SJCRH30 (cell line): ENCODE measurements at places on chromosomes 16 and 17. TPM values are rescaled to one million over a fixed set of nuclear protein-coding genes. Genes with fewer than 3 reads are reported as not detected.

DNA sequence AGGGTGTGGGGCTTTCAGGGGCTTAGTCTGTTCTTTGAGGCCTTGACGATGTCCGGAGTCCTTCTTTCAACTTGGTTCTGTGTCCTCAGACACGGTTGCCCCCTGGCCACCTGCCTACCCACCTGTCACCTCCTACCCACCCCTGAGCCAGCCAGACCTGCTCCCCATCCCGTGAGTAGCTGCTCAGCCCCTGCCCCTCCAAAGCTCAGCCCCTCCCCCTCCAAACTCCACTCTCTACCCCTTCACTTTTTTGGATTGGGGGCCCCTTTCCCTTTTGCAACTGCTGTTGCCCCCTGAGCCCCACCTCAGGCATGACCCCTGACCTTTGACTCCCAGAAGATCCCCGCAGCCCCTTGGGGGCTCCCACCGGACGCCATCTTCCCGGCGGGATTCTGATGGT, 1.2 kb downstream of the LAT start:
- DNase-seq, result no peak

DNA sequence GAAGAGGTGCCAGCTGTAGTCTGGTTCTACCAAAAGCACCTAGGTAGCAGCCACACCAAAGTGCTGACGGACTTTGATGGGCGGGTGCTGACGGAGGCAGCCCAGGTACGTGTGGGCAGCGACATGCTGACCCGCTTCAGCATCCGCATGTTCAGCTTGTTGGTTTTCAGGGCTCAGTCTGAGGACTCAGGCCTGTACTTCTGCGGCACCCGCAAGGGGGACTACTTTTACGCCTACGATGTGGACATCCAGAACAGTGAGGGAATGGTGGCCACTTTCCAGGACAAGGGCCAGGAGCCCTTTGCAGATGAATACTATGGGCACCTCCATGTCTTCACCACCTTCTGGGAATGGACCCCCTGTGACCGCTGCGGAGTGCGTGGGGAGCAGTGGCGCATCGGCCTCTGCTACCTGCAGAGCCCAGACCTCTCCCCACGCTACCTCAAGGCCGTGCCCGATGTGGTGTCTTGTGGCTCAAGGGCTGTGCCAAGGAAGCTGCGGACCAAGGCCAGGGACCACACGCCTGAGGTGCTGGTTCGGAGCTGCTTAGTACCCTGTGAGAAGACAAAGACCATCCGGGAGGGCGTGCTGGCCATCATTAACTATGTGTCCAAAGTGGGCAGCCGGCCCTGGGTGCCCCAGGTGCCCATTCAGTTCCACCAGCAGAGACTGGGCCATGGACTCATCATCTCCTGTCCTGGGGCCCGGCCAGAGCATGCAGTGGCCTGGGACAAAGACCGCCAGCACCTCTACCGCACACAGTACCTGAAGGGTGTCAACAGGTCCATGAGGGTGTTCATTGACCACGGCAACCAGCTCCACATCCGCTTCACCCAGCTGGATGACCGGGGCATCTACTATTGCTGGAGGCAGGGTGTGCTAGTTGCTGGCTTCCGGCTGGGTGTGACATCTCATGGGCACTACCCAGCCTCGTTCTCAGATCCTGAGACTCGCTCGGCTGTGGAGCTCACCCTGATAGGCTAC, 5.0 kb upstream of the EFTUD2 start:
- no peak for DNase-seq

DNA sequence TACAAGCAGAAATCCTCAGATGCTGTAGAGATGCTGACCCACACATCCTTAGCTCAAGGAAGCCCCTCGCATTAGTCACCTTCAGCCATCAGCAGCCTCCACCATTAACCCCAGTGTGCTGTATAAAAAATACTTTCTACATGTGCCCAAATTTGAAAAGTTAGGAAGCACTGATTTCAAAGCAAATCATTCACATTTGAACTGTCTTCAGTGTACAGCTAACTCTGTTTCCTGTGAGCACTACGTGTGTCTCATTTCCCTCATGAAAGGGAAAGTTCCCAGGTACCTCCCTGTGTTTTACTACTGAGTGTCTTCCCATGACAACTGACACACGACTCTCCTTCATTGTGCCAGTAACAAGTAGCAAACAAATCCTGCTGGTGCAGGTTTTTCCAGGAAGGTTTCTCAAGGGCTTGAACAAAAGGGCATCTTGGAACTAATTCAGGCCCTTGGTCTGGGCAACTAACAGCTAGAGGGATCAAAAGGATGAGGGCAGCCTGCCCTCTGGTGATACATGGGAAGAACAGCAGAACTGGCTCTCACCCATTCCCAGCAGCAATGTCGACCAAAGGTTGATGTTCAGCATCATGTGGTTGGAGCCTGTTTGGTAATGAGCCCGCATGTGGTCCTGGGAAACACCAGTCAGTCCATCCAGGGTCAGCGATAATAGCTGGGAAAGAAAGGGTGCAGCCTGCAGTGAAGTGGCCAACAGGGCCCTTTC, 4.0 kb downstream of the SLC35B1 start:
- peak; percentile 50 for DNase-seq

DNA sequence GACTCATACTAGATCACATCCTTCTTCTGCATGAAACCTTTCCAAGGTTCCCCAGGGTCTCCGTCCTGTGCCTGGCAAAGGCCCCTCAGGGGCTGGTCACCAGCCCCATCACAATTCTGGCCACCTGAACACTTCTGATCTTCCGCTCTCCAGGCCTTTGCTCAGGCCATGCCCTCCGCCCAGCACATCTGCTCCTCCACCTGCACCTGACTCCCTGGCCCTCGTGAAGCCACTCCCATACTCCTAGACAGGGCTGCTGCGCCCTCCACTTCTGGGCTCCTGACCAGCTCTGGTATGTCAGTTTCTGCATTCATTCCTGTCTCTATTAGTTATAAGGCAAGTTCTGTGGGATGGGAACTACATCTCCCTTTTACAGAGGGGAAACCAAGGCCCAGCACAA, 1.9 kb upstream of the MYL11 start:
- DNase-seq, result no peak

GRCh38 chr17:49240619-49241018, 10.0 kb upstream of the PHOSPHO1 start:
- no peak for DNase-seq

- DNase-seq, result no peak
Measured at GRCh38 chr17:27733773-27734172, 66.6 kb downstream of the NOS2 start.

- DNase-seq, result peak; percentile 38
Measured at GRCh38 chr17:28370035-28370743, at the start of gene VTN. VTN (minus strand) TSS chr17:28370307; CDS start chr17:28370203, 104 bp downstream.

- no peak for DNase-seq
Measured at GRCh38 chr17:21460358-21460757, 84.2 kb downstream of the KCNJ12 start.

CACNG3 gene
- 0.02 TPM in 1 of 2 replicates, not detected in the other for total RNA-seq

PDXDC1 gene
- total RNA-seq, result 37.5 and 48.7 TPM in 2 replicates

TAC4 gene
- not detected in 2 replicates for total RNA-seq

ITGB3 gene
- total RNA-seq, result 28.0 and 28.9 TPM in 2 replicates

BAIAP3 gene
- total RNA-seq, result 0.13 and 0.34 TPM in 2 replicates
